ENCODE measurements at places on chromosomes 13 and 19.

- DNase-seq: no peak
Measured at GRCh38 chr19:28554321-28555091, 658.4 kb downstream of the UQCRFS1 start.

GRCh38 chr13:42211704-42212464, 60.1 kb upstream of the AKAP11 start:
- DNase-seq: no peak

DNA sequence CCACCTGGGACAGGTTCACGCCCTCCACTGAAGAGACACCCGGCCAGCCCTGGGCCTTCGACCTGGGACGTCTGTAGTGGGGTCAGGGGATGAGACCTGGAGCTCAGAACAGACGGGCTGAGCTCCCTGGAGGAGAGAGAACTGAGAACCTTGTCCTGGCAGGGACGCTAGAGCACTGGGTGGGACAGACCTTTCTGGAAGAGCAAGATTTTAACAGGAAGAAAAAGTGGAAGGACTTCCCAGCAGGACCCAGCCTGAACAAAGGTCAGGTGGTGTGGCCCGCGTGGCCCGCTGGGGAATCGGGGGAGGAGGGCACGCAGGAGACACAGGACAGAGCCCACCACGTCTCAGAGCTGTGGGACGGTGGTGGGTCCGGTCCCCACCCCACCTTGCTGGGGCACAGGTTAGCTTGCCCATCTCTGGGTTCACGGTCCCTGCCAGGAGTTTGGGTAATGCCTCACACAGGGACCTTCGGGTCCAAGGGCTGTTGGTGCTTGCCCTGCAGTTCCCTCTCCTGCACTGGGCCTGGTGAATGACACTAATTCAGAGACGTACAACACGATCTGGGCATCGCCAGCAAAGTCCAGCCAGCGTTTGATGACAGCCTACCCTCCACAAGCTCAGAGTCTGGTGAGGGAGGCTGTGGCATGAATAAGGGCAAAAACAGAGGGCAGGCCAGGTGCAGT, 1.2 kb upstream of the EFNA2 start:
- DNase-seq: no peak

GRCh38 chr13:113736258-113736731, 22.7 kb upstream of the TMEM255B start:
- no peak for DNase-seq

GRCh38 chr19:19816679-19817078, 4.9 kb downstream of the ZNF506 start:
- no peak for DNase-seq

DNA sequence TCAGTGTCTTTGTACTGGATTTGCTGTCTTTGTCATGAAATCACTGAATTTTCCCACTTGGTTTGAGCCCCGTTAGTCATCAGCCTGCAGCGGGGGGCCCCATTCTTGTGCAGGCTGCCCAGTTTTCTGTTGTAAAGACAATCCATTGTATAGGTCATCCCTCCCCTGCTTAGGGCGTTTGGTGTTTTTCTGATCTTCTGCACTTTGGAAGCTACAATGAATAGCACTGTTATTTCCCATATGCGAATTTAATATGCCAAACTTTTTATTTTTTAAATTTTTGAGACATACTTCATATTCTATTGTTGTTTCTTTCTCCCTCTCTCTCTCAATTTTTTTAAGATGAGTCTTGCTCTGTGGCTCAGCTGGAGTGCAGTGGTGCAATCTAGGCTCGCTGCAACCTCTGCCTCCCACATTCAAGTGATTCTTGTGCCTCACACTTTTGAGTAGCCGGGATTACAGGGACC, 9.0 kb downstream of the SLC27A1 start:
- DNase-seq: no peak

DNA sequence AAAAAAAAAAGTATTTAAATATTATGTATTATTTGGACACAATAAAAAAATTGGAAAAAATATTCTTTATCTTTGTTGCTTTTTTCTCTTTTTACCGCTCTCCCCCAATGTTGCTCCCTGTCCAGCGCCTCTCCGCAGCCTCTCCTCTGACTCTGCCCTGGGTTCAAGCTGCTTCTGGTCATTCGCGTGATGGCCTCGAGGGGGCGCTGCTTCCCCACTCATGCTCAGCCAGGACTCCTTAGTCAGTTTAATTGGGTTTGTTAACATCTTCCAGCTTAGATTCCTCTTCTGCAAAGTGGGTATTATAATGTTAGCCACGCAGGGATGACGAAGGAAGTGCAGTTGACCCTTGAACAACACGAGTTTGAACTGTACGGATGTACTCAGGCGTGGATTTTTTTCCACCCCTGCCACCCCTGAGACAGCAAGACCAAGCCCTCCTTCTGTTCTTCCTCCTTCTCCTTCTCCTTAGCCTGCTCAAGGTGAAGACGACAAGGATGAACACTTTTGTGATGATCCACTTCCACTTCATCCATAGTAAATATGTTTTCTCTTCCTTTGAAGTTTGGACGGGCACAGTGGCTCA, 4.9 kb upstream of the NWD1 start:
- DNase-seq: peak; percentile 61

GRCh38 chr13:35531526-35531925, 55.0 kb upstream of the MAB21L1 start:
- DNase-seq: no peak

DNA sequence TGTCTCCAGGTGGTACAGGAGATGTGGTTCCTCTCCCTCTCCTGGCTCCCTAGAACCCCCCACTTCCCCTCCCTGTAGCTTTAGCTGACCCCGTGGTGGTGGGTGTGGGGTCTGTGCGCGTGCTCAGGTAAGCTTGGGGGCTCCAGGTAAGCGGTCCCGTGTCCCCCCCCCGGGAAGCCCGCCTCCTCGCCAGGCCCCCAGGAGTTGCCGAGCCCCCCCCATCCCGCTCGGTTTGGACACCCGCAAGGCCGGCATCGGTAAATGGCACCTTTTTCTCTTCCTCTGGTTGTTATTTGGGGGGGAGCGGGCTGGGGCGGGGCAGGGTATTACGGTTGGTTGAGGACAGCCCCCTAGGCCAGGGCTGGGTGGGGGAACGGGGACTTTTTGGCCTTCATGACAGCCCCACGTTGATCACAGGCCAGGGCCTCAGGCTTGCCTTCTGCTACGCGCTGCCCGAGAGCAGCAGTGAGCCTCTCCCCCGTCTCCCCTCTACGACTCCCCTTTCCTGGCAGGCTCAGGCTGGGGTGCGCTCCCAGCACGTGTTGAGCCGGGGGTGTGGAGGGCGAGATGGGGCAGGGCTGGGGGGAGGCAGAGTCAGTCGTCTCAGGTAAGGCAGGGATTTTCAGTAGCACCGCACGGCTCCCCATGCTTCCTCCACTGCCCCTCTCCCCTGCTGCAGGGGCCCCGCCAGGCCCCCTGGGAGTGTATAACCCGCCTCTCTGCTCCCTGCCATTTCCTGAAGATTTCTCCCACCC, 10.7 kb upstream of the LIN7B start:
- DNase-seq: no peak

- no peak for DNase-seq
Measured at GRCh38 chr19:54502518-54503048, at the start of gene LAIR2. LAIR2 (plus strand) TSS chr19:54502831; CDS start chr19:54502919, 88 bp downstream.

All from hematopoietic multipotent progenitor cell treated with erythropoietin and hydrocortisone succinate and interleukin-3 and kit ligand, for 8 days (in vitro differentiated cells).